ENCODE measurements at places on chromosomes 6 and 20.

DNA sequence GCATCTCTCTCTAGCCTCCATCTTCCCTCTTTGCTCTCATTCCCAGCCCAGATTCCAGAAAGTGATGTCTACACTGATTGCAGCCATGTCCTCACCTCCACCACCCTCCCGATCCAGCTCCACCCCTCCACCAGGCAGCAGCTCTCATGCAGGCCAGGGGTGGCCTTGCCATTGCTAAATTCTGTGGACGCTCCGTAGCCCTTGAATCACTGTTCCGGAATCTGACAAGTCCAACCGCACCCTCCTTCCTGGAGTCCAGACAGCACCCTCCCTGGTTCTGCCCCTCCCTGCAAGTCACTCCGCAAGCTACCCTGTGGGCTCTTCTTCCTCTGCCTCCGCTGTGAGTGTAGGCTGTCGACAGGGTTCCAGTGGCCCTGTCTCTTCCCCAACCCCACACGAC is 26.2 kb downstream of the TNXB start:
- DNase-seq = peak; percentile 95

GRCh38 chr6:11018225-11018624 is 25.9 kb downstream of the ELOVL2 start:
- no peak for DNase-seq

DNA sequence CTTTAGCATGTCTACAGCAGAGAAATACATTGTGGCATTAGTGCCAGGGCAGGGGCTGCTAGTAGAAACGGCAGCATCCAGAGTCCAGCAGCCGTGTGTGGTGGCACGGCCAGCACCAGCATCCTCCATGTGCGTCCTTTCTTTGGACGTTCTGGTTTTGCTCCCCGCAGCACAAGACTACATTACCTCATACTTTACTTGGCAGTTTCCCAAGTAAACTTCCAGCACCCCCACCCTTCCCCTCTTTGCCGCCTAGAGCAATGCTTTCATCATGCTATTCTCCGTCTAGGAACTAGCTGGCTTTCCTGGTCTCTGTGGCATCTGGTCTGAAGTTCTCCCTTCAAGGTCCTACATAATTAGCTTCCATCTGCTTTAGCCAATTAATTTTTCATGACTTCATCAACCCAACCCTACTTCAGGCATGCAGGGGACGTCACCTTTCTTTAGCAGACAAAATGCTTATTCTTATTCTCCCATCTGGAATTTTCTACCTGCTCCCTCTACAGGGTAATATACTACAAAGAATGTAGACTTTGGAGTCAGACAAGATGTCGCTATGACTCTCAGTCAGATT is 67.6 kb downstream of the BLOC1S5 start:
- no peak for DNase-seq

DNA sequence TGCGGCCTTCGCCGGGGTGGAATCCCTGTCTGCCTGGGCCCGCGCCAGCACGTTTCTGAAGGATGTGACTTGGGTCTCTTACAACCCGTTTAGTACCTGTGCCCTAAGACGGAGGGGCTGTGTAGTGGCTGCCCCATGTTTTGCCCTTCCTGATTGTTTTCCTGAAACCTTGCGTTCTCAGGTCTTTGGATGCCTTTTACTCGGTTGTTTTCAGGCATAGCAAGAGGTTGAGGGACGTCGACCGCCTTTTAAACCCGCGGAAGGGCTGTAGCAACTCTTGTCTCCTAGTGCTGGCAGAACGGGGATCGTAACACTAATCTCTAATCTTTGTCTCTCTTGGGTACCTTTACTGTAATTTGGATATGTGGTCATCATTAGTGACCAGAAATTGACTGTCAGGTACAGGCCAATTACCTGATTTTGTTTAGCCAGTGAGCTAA is 706 bp upstream of the NANP start:
- no peak for DNase-seq

Measured in GM03348 (cell line).